Pulmonary artery endothelial cell (primary cell): ENCODE measurements at places on chromosomes 5 and 9. TPM values are rescaled to one million over a fixed set of nuclear protein-coding genes. Genes with fewer than 3 reads are reported as not detected.

Gene SPATA31D4
- not detected in 2 replicates for total RNA-seq

Gene PGM5
- 0.07 and 0.26 TPM in 2 replicates for total RNA-seq

Gene STARD4
- 79.3 and 113 TPM in 2 replicates for total RNA-seq

Gene PCDHAC2
- 2.0 and 2.5 TPM in 2 replicates for total RNA-seq

Gene ITK
- not detected in 2 replicates for total RNA-seq

Gene SURF2
- total RNA-seq: 17.5 and 19.8 TPM in 2 replicates

Gene REEP2
- total RNA-seq: 2.0 and 4.2 TPM in 2 replicates

Gene SPATA9
- total RNA-seq: 0.11 and 0.13 TPM in 2 replicates

Gene FYB1
- total RNA-seq: 0.13 TPM in 1 of 2 replicates, not detected in the other

Gene CA9
- total RNA-seq: 0.40 TPM in 1 of 2 replicates, not detected in the other

Gene SGCD
- total RNA-seq: not detected in 2 replicates

Gene IRX2
- not detected in 2 replicates for total RNA-seq

Gene TAF1L
- 0.04 TPM in 1 of 2 replicates, not detected in the other for total RNA-seq

Gene ZBTB43
- total RNA-seq: 7.4 and 7.8 TPM in 2 replicates
